ENCODE measurements at places on chromosomes 4 and X.

- DNase-seq, result no peak
These were observed 298.7 kb upstream of the CLNK start for GRCh38 chr4:10983268-10983667.

DNA sequence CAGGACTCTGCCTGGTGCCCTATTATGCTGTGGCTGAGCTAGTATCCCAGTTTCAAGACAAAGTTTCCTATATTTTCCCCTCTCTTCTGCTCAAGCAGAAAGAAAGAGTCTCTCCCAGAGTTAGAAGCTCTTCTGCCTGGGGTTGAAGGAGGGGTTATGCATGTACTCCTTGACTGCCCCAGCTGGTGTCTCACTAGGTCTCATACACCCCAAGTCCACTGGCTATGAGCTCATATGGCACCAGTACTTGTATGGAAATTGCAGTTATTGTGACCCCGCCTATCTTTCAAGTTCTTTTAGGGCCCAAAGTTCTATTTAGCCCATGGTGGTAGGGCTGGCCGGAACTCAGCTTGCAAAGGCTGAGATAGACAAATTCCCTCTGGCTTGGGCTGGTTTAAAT is 131.8 kb downstream of the NBDY start:
- DNase-seq, result no peak

DNA sequence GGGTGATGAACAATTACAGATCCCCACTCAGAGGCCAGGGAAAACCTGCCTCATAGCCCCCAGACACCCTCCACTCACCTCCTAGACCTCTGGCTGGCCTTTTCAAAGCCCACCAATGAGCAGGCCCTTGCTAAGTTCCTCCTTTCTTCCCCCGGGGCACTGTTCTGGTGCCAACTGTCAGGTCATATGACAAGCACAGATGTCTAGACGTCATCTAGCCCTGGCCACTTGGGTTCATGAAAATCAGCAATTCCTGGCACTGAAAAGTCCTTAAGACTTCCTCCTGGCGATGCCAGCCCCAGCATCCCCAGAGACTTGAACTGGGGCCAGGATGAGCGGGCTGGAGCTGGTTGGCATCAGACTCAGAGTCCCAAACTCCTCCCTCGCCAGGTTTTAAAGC is 115.6 kb upstream of the NALF2 start:
- DNase-seq, result no peak

DNA sequence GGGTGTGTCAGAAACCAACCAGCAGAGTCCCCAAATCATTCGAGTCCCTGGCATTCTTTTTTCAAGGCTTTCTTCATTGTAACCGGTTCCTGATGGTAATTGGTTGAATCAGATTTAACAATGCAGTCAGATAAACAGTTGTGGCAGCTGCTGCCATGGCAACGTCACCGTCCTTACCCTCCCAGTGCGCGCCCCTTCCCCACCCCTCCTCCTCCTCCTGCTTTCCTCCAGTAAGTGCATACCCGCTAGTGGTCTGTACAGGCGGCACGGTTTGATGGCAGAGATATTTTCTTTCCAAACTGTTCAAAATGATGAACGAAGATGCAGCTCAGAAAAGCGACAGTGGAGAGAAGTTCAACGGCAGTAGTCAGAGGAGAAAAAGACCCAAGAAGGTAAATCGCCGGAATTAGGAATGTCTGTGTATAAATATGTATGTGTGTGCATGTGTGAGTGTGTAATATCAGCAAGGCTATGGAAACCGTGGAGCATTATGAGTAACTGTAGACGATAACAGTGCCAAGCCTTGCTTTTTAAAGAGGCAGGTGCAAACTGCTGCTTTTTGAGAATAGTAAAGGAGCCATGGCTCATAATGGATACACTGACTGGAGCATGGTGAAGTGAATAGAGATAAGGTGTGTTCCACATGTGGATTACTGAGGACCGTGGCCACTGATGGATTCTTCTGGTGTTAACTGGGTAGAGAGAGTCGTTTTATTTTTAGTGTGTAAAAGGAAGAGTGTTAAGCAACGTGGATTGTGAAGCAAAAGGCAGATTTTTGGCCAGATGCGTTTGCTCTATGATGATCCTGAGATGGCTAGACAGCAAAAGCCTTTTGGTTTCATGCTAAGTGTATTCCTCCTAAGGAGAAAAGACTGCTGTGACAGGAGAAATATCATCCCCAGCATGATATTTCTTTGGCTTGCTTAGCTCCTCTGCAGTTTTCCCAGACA is at the start of gene ANK2:
ANK2 (plus strand) TSS at position 233 of the 950 bp plus-strand sequence; CDS start at position 309, 76 bp downstream.
- peak; percentile 94 for DNase-seq

- DNase-seq, result no peak
These were observed 91.1 kb upstream of the SMAD1 start for GRCh38 chr4:145390571-145390970.

DNA sequence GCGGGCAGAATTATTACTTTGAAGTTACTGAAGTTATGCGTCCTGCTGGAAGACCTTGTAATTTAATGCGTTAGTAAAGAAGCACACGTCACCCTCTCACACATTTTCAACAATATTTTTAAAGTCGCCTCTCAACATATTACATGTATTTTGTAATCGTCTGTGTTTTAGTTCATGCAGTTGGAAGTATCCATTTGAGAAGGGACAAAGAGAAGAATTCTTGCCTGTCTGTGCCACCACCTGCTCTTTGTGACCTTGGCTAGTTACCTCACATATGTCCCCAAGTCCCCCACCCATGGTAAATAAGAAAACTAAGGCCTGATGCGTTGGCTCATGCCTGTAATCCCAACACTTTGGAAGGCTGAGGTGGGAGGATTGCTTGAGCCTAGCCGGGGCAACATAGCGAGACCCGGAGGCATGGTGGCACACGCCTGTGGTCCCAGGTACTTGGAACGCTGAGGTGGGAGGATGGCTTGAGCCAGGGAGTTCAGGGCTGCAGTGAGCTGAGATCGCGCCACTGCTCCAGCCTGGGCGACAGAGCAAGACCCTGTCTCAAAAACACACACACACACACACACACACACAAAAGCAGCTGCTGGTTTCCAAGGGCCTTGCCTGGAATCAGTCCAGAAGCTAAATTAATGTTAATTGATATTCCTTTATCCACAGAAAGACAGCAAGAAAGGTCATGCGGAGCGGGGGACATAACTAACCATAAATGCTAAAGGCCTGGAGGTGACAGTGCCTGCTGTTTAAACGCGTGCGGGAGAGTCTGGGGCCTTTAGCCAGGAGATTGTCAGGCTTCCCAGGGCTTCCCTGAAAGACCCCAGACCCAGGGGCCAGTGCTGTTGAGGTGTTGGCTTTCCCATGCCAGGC is 811 bp downstream of the TMEM187 start:
- DNase-seq, result no peak

GRCh38 chr4:4541040-4541631 is 712 bp downstream of the STX18 start:
- peak; percentile 12 for DNase-seq

DNA sequence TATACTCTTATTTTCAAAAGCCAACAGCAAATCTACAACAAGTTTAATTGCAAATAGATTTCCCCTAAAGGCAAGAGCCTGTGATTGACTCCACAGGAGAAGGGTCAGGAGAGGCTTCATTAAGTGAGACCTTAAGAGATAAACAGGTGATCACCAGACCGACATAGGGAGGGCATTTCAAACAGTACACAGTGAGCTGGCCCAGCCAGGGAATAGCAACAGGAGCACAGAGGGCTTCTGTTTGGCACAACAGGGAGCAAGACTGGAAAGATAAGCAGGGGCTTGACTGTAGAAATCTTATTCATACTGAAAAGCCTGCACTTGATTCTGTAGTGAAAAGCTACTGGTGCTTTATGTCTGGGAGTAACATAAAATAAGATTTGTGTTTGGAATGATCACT is 3.9 kb downstream of the RUFY3 start:
- DNase-seq, result no peak

DNA sequence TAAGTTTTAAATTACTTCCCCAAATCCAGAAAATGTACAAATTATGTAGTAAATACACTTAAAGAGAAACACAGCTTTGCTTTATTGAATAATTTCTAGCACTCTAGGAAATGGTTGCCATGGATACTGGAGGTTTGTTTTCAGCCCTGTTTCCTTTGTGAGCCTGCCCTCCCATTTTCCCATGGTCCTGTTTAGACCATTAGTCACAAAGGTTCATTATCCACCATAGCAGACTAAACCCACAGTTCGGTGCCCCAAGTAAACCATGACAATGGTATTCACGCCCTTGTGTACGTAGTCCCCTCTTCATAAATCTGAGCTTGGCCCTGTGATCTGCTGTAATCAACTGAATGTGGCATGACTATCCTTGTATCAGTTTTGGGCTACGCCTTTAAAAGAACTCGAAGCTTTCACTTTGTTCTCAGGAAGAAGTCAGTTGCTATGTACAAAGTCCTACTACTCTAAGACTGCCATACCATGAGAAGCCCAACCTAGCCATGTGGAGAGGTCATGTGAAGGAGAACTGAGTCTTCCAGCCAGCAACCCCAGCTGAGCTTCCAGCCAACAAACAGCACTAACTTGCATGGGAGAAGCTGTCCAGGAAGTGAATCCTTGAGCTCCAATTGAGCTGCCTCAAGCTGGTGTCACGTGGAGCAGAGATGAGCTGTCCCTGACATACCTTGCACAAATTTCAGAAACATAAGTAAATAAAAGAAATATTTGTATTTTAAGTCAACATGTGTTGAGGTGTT is 300.4 kb downstream of the LDB2 start:
- DNase-seq, result peak; percentile 75

DNA sequence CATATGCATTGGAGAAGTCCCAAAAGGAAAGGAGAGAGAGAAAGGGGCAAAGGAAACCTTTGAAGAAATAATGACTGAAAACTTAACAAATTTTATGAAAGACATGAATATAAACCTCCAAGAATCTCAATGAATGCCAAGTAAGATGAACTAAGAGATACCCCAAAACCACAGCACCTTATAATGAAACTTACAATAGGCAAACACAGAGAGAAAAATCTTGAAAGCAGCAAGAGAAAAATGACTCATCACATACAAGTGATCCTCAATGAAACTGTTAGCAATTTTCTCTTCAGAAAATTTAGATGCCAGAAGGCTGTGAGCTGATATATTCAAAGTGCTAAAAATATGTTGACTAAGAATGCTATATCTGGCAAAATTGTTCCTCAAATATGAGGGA is 10.1 kb downstream of the SMIM10L2A start:
- no peak for DNase-seq

DNA sequence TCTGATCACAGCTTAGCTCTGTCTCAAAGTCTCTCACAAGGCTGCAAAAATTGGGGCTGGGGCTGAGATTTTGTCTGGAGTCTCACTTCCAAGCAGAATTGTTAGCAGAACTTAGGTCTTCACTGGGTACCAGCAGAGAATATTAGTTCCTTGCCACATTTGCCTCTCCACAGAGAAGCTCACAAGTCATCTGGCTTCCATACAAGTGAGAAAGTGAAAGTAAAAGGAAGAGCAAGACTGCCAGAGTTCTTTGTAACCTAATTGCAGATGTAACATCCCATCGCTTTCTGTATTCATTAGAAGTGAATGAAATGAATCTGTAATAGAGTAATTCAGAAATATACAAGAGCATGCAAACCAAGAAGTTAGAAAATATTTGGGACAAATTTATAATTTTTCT is 624.1 kb upstream of the GNPDA2 start:
- DNase-seq, result no peak

DNA sequence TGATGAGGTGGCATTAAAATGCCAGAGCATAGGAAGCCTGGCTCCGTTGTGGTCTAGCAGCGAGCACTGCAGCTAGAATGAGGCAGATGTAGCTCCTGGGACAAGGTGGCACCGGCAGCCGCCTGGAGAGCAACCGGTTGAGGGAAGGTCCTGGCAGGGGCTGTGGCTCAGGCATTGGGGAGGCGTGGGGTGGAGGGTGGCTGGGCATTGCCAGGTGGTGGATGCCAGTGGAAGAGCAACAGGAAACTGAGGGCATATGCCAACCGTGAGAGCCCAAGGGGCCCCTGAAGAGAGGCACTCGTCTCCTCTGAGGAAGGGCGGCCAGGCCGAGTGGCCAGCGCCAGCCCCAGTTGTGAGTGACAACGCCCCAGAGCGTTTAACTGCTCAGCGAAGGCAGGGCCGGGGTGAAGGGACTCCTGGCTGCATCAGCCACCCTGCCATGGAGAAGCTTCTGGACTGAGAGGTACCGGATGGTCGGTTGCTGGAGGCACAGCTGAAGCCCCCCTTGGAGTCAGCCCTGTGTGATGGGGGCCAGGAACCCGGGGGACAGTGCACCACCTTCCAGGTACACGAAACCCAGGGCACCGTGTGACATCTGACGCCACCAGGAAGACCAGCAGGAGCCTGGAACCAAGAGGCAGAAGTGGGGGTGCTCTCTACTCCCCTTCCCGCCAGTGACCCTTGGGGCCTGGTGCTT is 13.2 kb upstream of the PDE6B start:
- no peak for DNase-seq

DNA sequence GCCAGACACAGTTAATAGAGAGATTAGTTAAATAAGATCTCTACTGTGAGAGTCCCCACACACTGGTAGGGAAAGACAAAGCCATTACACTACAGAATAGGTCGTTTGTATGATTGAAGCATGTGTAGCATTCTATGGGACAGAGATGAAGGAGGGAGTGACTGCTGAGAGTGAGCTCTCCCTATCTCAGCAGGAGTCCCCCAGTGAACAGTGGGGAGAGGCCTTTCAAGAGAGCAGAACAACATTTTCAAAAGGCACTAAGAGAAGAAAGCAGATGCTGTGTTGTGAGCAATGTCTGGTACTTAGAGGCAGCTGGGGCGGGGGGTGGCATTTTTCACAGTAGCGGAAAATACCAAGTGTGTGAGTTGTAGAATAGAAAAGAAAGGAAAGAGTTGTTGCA is 413.6 kb downstream of the AFF2 start:
- peak; percentile 22 for DNase-seq

DNA sequence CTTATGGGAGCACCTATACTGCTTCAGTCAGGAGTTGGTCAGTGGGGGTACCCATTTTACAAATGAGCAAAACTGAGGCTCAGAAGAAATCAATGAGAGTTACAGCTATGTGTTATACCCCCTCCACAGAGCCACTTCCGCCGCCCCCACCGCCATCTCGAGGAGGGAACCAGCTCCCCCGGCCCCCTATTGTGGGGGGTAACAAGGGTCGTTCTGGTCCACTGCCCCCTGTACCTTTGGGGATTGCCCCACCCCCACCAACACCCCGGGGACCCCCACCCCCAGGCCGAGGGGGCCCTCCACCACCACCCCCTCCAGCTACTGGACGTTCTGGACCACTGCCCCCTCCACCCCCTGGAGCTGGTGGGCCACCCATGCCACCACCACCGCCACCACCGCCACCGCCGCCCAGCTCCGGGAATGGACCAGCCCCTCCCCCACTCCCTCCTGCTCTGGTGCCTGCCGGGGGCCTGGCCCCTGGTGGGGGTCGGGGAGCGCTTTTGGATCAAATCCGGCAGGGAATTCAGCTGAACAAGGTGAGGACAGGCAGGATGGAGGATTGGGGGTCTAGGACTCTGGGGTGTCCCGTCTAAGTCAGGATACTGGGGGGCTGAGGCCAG is 5.0 kb downstream of the WAS start:
- no peak for DNase-seq

DNA sequence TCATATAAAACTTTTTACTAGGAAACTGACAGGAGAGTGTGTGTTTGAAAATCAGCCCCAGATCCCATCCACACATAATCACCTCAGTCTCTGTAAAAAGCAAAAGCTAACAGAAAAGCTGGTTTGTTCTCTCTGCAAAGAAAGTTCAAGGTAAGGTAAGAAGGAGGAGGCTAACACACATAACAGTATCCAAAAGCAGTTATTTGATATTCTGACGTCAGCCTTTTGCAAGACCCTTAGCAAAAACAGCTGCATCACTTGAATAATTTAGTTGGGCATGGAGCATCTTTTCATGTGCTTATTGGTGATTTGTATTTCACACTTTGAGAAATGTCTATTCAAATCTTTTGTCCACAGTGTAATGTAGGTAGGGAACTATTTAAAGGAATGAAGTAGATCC is 5.5 kb downstream of the TCEAL9 start:
- DNase-seq, result no peak

GRCh38 chr4:8080754-8081065 is 77.9 kb downstream of the ABLIM2 start:
- DNase-seq, result no peak

Data from HAP-1 (cell line).